T-cell (primary cell): ENCODE measurements at places on chromosomes 11 and 22.

DNA sequence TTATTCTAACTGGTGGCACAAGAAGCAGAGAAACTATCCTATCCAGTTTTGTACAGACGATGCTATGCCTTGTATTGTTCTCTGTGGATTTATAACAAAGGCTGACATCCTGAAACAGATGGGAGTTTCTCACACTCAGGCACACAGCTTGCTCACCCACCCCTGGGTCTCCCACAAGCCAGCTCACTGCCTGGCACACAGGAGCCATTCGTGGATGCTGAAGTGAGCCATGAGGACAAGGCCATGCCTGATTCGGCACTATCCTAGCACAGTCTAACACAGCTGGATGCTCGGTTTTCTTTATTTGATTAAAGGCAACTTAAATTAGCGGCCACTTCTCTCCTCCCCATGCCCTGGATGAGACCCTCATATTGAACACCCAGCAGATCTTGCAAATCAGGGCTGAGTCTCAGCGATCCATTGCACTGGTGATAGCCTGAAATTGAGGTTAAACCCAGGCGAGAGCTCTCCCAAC lies 25.7 kb upstream of the TMPRSS4 start:
- DNase-seq: no peak

DNA sequence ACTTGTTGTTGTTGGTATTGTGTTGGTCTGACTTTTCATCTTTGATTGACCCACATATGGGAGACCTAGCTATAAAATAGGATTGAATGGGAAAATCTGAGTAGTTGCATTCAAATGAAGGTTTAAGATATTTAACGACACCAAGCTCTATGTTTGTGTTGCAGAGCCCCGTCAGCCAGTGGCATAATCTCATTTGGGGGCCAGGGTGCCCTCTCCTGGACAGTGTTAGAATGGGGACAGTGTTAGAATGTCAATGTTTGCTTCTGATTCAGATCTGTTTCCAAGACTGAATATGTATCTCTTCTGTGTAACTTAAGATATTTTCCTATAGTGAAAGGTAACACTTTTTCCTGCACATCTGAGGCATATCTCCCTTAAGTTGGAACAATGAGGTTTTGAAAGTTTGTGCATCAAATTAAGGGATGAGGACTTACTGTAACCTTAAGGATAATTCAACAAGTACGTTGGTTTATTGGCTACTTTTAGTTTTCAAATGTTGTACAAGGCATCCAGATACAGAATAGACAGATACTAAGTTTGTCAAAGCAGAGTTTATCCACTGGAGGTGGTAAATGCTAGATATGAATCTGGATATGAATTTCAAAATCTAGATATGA lies 5.3 kb upstream of the OR52M1 start:
- peak; percentile 23 for DNase-seq

DNA sequence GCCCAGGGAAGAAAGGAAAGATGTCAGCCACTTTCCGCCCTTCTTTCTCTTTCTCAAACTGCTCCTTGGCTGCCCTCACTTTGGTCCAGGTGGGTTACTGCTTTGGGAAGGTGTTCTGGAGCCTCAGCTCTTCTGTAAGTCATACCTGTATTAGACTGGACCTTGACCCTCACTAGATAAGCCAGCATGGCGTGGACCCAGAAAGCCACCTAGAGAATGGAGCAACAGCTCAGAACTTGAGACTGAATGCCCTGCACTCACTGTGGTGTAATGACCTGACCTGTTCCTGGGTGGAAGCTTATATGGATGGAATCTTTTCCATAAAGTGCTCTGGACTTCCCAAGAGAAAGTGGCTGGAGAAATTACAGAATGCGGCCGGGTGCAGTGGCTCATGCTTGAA lies 15.6 kb downstream of the ACP2 start:
- no peak for DNase-seq

DNA sequence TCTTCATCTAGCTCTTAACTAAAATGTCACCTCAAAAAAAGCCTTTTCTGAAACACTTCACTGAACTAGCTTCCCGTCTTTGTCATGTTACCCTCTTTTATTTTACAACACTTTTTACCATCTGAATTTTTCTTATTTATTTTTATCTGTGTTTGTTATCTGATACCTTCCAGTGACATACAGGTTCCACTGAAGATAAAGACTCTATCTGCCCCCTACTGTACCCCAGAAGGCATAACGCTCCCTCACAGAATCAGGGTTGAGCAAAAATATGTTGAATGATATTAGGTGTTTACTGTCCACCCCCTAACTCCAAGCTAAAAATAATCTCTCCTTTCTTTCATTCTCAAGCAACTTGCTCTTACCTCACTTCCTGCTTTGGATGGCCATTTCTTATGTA lies 654.2 kb downstream of the NELL1 start:
- no peak for DNase-seq

DNA sequence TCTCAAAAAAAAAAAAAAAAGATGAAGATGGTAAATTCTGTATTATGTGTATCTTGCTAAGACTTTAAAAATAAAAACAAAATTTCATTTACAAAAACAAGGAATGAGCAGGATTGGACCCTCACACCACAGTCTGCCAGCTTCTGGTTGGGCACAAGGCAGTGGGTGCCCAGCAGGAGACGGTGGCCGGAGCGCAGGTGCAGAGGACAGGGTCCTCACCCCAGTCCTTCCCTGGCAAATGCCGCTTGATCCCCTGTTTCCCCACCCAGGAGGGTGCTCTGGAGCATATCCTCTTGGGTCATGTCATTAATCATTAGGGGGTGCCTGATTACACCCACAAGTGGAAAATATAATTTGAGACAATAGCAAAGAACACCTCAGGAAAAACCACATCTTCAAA lies 31.2 kb downstream of the SHANK2 start:
- DNase-seq: no peak

DNA sequence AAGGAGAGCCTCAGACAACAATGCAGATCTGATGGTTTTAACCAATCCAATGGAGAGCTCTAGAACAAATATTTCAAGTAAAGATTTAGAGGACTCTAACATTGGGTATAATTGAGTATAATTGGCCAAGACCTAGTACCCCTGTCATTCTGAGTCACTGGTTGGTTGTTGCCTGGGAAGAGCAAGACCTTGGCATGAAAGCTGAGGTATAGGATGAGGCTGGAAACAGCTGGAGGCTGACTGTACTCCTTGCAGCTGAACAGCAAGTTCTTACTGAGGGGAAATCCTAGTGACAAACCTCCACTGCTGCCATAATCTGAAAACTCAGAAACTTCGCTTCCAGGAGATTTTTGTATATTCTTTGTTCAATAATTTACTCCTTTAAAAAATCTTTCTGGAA lies 54.3 kb upstream of the MUC15 start:
- DNase-seq: no peak

- no peak for DNase-seq
These were observed 2.3 kb downstream of the RHOG start for GRCh38 chr11:3838504-3838903.

DNA sequence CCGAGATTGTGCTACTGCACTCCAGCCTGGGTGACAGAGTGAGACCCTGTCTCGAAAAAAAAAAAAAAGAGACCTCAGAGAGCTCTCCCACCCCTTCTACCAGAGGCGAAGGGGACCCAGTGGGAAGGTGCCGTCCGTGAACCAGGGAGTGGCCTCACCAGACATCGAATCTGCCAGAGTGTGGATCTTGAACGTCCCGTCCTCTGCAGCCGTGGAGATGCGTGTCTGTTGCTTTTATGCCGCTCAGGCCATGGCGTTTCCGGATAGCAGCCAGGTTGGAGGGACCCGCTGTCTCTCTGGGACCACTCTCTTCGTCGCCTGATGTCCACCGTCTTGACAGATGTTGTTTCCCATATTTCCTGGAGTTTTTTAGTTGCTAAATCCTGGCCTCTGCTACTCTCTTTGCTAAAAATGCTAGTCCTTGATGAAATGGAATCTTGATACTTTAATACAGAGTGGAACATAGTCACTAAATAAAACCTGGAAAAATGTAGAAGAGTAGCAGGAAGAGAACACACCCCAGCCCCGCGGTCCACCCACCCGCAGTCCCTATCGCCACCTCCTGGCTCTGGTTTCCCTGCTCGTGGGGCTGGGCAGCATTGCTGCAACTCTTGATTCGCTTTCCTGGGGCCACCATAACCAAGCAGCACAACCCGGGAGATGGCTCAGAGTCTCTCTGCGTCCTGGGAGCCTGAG lies 12.0 kb upstream of the MUC6 start:
- no peak for DNase-seq

GRCh38 chr11:79206951-79207350 lies 233.9 kb downstream of the TENM4 start:
- no peak for DNase-seq

DNA sequence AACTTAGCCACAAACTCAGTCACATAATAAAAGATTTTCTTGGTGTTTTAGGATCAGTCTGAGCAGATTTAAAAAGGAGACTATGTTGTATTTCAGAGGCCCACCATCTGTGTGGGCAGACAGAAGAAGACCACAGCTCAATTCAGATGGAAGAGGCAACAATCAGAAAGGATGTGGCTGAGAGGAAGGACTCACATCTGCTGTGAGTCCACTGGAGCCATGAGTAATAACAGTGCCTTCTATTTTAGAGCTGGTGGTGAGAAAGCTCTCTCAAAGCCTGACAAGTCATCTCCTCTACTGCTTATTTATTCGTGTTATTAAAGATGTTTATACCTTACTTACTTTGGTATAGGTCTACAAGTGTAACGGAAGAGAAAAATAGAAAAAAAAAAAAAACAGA lies 357.2 kb downstream of the OPCML start:
- no peak for DNase-seq

DNA sequence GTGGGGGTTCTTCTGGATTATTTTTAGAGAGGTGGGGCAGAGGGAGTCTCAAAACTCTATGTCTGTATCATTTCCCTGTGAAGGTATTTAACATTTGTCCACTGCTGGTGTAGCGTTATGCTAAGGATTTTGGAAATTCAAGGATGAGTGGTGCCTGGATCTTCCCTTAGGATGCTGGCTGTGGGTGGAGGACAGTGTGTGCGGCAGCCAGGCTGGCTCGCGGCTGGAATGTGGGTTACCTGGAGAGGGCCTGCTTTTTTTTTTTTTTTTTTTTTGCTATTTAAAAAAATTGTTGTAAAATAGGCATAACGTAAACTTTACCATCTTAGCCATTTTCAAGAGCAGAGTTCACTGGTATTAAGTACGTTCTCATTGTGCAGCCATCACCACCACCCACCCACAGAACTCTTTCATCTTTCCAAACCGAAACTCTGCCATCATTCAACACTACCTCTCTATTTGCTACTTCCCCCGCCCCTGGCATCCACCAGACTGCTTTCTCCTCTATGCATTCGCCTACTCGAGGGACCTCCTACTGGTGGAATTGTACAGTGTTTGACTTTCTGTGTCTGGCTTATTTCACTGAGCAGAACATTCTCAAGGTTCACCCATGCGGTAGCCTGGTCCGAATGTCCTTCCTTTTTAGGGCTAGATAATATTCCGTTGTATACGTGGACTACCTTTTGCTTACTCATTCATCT lies 67.1 kb downstream of the PARVB start:
- DNase-seq: peak; percentile 3

- DNase-seq: no peak
These were observed 82.4 kb downstream of the AASDHPPT start for GRCh38 chr11:106159836-106160235.

DNA sequence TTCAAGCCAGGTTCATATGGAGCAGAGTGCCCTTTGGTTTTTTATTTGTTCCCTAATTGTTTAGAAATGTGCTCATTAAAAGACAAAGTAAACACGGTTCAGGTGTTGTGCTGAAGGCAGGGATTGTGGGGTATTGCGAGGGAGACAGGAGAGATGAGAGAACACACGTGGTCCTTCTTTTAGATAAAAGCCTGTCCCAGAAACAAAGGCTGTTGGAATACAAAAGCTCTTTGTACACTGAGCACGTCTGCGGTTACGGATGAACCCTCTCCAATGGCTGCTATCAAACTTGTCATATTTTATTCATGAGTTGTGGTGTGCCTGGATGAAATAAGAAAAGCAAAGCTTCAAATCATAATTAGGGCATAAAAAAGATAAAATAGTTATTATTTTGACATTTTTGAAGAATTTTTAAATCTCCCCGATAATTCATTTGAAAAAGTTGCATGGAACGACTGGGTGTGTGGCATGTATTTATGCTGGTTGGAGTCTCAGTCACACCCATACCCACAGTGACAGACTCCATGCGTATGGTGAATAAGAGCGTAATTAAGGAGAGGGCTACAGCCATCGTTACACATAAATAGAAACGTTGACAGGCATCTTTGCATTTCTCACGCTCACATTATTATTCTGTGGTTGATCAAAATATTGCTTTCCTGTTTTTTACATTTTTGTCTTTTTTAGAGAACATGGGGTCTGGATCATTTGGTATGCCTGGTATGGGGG lies 92.9 kb downstream of the NELL1 start:
- DNase-seq: no peak

GRCh38 chr11:9714272-9714940 lies 50.5 kb downstream of the SWAP70 start:
- no peak for DNase-seq

GRCh38 chr11:43567396-43567975 lies 113.1 kb upstream of the HSD17B12 start:
- no peak for DNase-seq

DNA sequence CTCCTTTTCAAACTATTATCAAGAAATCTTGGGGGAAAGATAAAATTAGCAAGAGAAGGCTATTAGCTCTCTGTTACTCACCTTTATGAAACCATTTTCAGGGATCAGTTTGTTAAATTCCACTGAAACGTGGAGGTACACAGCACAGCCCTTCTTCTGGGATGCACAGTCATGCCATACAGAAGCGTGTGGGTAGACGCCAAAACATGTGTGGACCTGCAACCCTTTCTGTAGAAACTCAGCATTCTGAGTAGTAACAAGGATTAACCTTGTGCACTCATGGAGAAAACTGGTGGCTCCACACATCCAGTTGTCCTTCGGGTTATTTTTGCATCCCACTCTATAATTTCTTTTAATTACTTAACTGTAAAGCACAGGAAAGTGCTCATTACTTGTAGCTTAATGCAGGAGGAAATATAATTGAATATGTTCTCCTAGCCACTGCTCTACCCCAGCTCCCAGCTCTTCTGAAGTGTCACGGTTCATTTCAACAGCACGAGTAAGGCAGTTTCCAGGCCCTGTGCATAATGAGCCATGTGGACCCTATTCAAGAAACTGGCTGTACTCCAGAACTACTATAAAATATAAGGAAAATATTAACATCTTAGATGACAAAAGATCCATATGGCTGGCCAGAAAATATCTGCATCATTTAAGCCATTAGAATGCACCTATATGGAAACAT lies 26.1 kb downstream of the BDNF start:
- DNase-seq: no peak

DNA sequence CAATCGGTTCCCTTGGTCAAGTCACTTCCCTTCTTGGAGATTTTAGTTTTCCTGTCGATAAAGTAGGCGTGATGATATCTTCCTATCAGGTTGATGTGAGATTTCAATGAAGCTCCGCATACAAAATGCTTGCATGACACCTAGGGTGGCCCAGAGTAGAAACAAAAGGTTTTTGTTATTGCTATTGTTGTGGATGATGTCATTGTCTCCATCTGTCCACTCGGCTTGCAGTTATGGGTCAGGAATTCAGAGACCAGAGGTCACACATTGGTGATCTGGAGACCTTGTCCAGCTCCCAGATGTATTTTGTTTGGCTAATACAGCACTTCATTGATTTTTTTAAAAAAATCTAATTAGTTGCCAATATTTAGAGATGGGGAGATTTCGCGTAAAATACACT lies 382.1 kb downstream of the MN1 start:
- no peak for DNase-seq
